GM12878 (cell line): ENCODE measurements at places on chromosomes 12 and 14. TPM values are rescaled to one million over a fixed set of nuclear protein-coding genes. Genes with fewer than 3 reads are reported as not detected.

GRCh38 chr12:32249777-32250176 is 143.1 kb downstream of the BICD1 start:
- DNase-seq = no peak

- DNase-seq = no peak
Measured at GRCh38 chr12:53267306-53267998, 647 bp upstream of the ESPL1 start.

DNA sequence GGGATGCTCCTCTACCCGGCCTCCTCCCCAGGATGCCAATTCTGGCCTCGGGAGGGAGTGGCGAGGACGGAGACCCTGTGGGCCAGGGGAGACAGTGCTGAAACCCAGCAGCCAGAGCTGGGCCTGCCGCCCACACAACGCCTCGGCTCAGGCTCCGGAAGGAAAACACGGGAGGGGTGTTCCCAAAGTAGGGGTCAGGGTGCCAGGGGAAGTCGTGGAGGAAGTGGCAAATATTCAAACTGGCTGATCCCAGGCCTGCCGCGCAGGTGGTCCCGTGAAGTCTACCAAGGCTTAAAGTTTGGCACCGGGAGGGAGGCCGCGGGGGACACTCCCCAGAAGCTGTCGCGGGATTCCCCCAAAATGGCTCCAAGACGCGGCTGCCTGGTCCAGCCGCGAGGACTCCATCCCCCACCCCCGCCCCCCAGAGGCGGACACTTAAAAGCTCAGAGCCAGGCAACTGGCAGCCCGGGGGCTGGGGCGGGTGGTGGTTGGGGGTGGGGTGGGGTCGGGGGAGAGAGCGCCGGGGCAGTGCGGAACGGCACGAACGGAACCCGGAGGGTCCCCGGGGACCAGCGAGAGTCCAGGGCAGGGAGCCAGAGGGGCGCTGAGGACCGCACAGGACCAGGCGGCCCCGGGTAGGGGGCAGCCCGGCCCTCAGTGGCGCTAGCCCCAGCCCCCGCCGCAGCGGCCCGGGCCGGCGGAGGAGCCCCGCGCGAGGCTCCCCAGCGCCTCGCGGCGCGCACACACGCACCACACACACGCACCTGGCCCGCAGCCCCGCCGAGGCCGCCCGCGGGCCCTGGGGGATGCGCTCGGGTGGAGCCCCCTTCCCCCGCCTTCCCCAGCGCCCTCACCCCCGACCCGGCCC is 20.0 kb downstream of the BEGAIN start:
- DNase-seq = no peak

GRCh38 chr12:128827724-128828123 is 4.0 kb upstream of the SLC15A4 start:
- DNase-seq = no peak

The CFAP251 gene
- total RNA-seq = 0.85 and 0.97 TPM in 2 replicates

The TMEM30B gene
- 0.10 and 0.27 TPM in 2 replicates for total RNA-seq
